ENCODE measurements at places on chromosomes 13 and 19.

GRCh38 chr19:23321953-23322549 is 71.9 kb upstream of the ZNF724 start:
- DNase-seq, result no peak

GRCh38 chr19:19595171-19595701 is 23.3 kb downstream of the PBX4 start:
- no peak for DNase-seq

- peak; percentile 25 for DNase-seq
Measured at GRCh38 chr19:53908935-53909415, at the start of gene CACNG7. Gene CACNG7, plus strand, starts transcription at chr19:53909278. Its CDS starts 3,554 bp downstream, at chr19:53912832.

DNA sequence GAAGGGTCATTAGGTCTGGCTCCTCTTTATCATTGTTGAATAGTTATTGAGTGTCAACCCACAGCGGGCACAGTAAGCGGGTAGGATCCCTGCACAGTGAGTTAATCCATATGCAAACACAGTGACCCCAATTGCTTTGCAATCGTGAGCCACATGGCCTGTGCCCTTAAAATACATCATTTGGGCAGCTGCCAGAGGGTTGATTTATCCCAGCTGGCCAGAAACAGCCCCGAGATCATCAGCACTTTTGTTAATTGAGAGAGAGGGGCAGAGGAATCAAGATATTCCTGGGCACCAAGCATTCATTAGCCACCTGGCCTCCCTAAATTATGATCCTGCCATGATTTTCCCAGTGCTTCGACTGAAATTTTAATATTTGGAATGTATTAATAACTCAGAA is 9.8 kb upstream of the CNMD start:
- no peak for DNase-seq

- peak; percentile 73 for DNase-seq
Measured at GRCh38 chr19:4909156-4909896, at the start of gene UHRF1. Gene UHRF1, plus strand, starts transcription at chr19:4909501. Its CDS starts 1,385 bp downstream, at chr19:4910886.

- peak; percentile 69 for DNase-seq
Measured at GRCh38 chr13:24459234-24459633, 53.3 kb downstream of the PARP4 start.

GRCh38 chr19:48806818-48807589 is 3.8 kb downstream of the BCAT2 start:
- DNase-seq, result peak; percentile 46

- no peak for DNase-seq
Measured at GRCh38 chr13:45700971-45701900, 884 bp upstream of the CBY2 start.

- DNase-seq, result no peak
Measured at GRCh38 chr13:57264965-57265364, 98.0 kb downstream of the PRR20E start.
